Non-pigmented ciliary epithelial cell (primary cell): ENCODE measurements at places on chromosomes 3 and 15.

DNA sequence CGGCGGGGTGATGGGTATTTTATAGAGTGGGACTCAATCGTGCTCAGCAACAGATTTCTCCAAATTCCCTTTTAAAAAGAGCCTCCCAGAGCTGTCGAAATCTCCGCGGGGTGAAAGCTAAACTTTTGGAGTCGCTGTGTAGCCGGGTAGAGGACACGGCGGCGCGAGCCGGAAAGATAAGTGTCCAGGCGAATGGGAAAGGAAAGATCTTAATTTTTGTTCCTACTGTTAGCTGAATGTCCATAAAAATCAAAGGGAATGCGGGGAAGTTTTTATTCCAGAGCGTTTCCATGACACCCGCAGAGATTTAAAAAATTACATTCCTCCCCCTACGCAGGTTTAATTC lies 9.1 kb downstream of the EOMES start:
- DNase-seq: no peak

DNA sequence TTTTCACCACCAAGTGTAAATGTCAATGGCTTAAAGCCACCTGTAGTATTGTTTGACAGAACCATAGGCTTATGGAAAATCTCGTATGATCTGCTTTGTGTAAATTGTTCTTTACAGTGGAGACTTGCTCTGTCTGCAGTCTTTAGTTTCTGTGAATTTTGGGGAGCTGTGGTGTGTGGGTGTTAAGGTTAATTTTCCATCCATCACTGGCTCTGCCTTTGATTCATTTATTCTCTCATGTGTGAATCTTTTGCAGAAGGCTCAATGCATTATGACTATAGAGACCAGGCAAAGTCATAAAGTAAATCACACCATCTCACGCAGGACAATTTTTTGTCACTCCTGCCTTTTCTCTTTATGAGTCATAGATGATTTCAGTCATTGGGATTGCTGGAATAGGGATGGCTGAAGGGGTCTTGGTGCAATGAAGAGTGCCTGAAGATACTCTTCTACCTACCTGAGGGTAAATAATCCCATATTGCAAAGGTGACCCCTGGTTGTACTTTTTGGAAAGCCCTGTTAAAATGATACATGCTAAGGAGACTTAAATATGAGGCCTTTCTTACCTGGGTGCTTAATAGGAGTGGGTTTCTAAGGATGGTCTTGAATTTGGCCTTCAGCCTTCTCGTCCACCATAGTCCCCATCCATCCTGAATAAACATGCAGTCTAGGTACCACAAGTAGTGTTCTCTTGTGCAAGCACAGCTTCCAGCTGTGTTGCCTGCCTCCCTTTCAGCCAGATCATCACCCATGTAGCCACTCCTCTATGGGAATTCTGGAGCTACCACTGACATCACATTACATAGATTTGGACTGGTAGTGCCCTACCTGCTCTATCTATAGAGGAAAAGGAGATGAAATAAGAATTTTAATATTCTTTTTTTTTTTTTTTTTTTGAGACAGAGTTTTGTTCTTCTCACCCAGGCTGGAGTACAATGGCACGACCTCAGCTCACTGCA lies 14.3 kb downstream of the TGFBR2 start:
- no peak for DNase-seq

DNA sequence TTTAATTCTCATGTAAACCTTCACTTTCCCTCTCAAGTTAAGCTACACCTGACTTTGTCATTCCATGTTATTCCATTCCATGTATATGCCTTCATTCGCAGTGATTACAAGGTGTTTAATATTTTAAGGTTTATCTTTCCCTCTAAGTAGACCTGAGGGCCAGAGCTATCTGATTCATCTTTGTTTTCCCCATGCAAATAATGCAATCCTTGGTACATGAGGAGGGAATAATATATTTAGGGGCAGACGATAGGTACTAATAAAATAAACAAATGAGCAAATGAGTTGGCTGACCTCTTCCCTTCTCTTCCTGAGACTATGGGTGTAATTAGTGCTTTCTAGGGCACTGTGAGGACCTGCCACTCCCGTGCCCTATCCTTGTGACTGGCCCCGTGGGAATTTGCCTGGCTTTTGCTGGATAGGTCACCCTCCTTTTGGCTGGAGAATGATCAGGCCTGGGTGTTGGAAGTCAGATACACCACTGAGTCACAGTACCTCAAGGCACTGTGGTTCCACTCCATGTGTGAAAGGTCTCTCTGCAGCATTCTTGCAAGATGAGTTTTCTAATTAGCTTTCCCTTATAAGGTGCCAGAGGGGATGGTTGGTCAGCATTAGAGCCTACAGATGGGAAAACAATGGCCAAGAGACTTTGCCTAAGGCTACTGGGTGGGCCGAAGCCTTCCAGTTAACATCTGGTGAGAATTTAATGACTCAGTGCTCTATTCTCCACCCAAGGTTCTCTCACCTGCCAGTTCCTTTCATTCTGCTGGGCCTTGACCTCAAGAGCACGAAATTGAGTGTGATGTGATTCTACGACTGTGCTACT lies 183.2 kb downstream of the P3H2 start:
- peak; percentile 96 for DNase-seq

DNA sequence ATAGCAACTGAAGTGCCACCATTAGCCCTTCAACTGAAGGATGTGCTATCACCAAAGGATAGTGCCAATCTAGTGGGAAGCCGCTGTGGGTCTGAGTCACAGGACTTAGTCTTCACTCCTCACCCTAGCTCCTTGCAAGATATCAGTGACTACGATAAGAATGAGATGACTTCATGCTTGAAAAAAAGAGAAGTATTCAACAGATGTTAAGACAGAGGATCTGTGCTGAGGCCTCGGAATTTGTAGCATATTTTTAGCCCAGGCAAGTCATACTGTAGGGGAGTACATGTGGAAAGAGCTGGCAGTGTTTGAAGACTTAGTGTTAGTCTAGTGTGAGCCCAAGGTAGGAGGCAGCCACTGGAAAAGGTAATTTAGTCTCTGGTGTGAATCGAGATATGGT lies 270.7 kb upstream of the LRTM1 start:
- DNase-seq: peak; percentile 97

- no peak for DNase-seq
Observed at GRCh38 chr3:197298945-197299854, 788 bp upstream of the DLG1 start.

DNA sequence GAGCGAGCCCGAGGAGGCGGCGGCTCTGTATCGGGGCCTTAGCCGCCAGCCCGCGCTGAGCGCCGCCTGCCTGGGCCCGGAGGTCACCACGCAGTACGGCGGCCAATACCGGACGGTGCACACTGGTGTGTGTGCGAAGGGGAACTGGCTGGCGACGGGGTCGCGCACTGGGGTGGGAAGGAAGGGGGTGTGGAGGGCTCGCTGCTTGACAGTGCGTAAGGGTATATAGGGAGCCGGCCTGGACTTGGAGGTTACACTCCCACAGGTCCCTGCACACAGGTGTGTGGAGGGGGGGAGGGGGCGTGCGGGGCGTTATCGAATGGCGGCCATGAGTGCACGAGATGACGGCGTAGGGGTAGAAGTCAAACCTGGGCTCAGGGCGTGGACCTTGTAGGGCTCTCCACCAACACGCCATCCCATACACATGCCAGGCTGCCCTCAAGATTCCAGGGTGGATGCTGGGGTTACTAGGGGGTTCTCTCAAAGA lies 389 bp downstream of the APEH start:
- DNase-seq: no peak

DNA sequence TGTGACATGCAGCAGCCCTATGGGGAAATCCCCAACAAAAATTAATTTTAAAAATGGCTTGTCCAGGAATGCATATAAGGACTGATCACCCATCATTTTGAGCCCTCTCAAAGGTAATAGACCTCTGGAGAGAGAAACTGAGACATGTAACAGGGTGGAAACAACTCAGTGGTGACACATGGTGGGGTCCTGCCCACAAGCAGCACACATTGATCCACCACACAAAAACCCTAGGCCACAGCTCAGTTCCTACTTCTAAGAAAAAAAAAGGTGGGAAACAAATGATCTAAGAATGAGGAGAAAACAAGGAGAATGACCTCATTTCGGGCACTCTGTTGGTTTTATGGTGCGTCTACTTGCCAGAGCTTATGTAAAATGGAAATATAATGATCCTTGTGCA lies 1.9 kb upstream of the SLC41A3 start:
- DNase-seq: no peak

- no peak for DNase-seq
Observed at GRCh38 chr3:126130981-126131745, 47.2 kb upstream of the SLC41A3 start.

DNA sequence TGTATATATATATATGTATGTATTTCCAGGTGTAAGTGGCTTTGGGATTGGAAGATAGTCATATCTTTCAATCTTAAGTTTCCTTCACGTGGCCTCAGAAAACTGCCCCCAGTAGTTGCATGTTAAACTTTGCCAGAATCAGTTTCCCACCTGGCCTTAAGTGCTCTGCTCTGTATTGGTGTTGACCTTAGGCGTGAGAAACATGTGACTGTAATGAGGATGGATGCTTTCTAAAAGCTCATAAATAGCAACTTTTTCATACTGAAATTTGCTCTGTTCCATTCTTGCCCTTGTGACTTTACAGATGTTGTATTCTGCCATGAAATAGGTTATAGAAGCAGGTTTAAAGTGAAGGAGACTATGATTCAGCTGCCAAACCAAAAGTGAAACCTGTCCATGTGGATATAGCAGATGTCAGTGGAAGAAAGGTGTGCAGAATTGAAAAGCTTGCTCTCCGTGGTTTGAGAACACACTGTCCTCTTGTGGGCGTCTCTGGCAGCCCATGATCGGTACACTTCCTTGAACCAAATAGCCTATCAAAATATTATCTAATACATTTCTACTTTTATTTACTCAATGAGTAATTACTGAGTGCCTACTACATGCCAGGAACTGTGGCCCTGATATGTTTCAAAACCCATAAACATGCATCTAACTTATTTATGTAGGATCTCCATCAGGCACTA lies 15.8 kb downstream of the SCG5 start:
- no peak for DNase-seq

GRCh38 chr3:171320750-171321558 lies 139.3 kb downstream of the TNIK start:
- DNase-seq: no peak

DNA sequence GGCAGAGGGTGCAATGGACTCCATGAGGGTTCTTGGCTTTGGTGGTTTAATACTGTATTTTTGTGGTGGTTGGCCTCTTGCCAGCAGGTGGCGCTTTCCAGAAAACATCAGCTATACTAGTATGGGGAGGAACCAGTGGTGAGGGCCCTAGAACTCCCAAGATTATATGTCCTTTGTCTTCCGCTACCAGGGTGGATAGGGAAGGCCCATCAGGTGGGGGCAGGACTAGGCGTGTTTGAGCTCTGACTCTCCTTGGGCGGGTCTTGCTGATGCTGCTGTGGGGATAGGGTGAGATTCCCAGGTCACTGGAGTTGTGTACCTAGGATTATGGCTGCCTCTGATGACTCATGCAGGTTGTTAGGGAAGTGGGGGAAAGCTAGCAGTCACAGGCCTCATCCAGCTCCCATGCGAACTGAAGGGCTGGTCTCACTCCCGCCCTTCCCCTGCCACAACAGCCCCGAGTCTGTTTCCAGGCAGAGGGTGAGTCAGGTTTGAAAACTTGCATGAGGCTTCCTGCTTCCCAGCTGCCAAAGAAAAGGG lies 357.7 kb downstream of the OTOL1 start:
- peak; percentile 70 for DNase-seq

DNA sequence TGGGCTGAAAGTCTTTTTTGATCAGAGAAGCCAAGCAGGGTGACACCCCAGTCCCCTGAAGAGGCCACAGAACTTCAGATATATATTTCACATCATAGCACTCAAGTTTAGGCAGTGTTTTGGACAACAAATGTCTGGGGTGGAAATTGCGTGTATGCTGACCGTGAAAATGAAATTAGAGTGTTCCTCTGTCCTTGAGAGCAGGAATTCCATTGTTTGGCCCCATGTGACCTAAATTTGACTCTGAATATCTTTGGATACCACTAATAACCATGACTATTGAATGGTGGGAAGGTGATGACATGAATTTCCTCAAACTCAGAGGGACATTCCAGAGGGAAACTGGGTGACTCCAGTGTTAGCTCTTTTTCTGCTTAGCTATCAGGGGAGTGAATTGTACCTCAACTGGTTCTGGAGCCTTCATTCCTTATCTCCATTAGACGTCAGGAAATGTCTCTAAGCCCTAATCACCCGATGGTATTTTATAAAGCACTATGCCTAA lies 263.5 kb upstream of the RASGRP1 start:
- no peak for DNase-seq

- DNase-seq: no peak
Observed at GRCh38 chr15:101391431-101391830, 96.4 kb upstream of the SNRPA1 start.

- DNase-seq: no peak
Observed at GRCh38 chr15:62607114-62607462, 435.5 kb upstream of the TPM1 start.

- DNase-seq: no peak
Observed at GRCh38 chr3:105529456-105529855, 162.7 kb downstream of the ALCAM start.

- peak; percentile 56 for DNase-seq
Observed at GRCh38 chr3:174016186-174016585, 618.6 kb downstream of the NLGN1 start.

DNA sequence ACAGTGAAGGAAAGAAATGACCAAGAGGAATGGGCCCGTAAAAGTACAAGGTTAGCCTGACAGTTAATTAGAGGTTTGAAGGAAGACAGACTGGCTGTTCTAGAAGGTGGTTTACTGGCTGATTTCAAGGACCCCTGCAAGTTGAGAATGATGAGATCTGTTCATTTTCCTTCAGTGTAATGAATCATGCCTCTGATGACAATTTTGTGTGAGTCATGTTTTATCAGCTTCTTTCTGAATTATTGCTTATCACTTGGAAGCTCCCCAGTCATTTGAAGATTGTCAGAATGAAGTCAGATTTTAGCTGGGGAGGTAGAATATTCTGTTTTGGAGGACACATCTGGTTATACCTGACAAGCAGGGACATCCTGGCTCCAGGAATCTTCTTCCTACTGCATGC lies 50.6 kb downstream of the DRD3 start:
- no peak for DNase-seq

DNA sequence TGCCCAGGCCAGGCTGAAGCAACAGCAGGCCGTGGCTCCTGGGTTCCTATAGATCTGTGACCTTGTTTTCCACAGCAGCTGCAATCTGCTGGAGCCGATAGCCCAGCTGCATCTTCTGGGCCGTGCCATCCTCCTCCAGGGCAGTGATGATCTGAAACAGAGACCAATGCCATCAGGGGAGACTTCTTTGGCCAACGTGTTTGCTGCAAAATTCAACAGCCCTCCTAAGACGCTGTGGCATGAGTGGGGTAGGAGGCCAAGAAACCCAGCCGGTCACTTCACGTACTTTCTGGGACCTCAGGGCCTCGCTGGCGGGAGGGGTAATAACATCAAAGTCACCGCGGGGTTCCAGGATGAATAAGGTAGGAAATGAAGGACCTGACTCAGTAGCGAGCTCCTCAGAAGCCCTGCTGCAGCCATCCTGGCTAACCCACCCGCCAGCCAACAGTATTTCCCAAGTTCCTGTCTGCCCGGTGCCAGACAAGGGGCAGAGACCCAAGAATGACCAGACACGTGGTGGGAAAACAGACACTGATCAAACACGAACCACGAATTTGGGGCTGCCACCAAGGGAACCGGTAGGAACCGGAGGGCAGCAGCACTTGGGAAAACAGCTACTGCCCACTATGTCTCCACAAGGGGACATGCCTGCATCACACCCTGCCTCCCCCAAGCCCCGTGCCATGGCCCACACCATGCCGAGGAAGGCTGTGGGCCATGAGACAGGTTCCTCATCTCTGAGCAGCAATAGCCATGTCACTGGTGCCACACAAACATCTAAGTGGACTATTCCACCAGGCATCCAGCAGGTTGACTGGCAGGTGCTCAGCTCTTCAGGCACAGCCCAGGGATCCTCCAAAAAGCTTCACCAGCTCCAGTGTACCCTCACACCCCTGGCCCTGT lies 25.2 kb downstream of the PLXNB1 start:
- no peak for DNase-seq
